Right renal pelvis (tissue), 4 donors: ENCODE measurements at places on chromosomes 13 and 19. TPM values are rescaled to one million over a fixed set of nuclear protein-coding genes. Genes with fewer than 3 reads are reported as not detected.

GRIK5 gene
- 26.9 TPM for polyA plus RNA-seq

DMKN gene
- 78.9 TPM for polyA plus RNA-seq

SPRED3 gene
- polyA plus RNA-seq, result 1.1 TPM

ZNF57 gene
- polyA plus RNA-seq, result 10.0 TPM

PSPN gene
- 2.2 TPM for polyA plus RNA-seq

FAM83E gene
- 0.62 TPM for polyA plus RNA-seq

ZNF439 gene
- 20.4 TPM for polyA plus RNA-seq

KLHL1 gene
- 0.87 TPM for polyA plus RNA-seq

CDKN2D gene
- polyA plus RNA-seq, result 11.4 TPM

CYP2A7 gene
- polyA plus RNA-seq, result not detected

PSG2 gene
- polyA plus RNA-seq, result not detected

DNA sequence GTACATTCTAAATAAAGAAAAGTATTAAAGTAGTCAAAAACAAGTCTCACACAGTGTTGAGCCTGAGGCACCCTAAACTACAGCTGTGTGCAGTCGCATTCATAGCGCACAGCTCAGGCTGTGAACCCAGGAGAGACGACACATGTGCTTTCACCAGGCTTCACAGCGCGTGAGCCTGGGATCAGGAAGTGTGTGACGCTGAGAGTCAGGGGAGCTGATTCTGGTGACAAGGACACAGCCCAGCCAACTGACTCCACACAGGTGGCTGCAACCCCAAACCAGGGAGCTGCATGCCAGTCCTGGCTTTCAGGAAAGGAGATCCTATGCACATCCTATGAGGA is 41.6 kb downstream of the COL4A1 start:
- no peak for DNase-seq

GRCh38 chr13:102536695-102537485 is 59.9 kb upstream of the TPP2 start:
- no peak for DNase-seq

DNA sequence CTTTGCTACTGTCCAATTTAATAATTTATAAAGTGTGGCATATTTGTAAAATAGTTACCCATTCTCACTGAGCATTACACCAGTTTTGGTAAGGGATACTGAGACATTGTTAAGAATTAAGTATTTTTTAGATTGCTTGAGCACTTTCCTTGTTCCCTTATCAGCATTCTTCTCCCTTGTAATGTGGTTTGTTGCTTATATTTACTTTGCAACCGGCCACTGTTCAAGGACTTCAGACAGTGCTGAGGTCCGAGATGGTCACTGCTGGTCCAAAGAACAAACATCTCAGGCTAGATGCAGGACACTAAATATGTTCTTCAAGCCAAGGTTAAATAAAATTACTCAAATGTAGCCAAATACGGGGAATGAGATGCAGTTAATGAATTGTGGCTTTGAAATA is 161.4 kb downstream of the TM9SF2 start:
- DNase-seq, result no peak

- DNase-seq, result no peak
Observed at GRCh38 chr13:43191546-43191945, 168.2 kb downstream of the DNAJC15 start.

DNA sequence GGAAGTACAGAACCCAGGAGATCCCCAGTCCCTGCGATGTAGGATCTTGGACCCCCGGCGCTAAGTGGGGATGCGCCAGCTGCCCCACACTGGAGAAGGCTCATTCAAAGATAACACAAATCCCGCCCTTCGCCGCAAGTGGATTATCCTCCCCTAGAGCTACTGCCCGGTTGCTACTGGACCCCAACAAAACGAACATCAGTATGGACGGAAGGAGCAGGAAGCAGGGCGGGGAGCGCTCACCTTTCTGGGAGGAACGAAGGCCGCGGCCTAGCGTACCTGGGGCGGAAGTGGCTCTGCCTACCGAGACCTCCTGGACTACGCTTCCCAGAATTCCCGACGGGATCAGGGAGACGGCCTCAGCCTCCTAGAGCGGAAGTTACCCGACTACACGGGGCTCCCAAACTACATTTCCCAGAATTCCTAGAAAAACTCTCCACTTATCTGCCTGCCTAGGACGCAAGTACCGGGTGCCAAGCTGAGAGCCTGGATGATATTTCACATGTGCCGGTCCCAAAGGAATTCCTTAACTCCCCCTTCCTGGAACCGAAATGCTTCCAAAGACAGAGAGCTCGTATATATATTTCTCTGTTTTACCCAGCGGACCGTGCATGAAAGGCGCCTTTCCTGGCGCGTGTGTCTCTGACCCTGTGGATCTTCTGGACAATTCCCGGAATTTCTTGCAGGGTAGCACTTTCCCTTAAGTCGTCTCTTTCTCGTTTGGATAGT is at the start of gene ZNF112:
TSS of gene ZNF112 (minus strand) at position 298 of the 729 bp plus-strand sequence. CDS start 16,141 bp downstream, outside the sequence.
- DNase-seq, result peak; percentile 90

DNA sequence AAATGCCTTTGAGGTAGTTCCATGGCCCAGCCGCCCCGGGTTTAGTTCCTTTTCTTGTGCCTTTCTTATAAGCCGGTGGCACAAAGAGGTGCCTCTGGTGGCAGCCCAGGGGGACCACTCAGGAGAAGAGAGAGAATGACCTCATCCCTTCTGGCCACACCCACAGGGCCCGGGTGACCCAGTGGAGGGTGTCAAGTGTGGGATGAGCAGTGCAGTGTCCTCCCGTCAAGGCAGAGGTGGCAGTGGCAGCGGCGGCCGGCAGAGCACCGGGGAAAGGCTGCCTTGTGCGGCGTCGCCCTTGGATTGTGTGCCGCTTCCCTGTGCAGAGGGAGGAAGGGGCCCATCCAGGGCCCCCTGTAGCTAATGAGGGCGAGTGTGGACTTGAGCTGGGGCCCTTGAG is 47.9 kb downstream of the KDM4B start:
- DNase-seq, result no peak

DNA sequence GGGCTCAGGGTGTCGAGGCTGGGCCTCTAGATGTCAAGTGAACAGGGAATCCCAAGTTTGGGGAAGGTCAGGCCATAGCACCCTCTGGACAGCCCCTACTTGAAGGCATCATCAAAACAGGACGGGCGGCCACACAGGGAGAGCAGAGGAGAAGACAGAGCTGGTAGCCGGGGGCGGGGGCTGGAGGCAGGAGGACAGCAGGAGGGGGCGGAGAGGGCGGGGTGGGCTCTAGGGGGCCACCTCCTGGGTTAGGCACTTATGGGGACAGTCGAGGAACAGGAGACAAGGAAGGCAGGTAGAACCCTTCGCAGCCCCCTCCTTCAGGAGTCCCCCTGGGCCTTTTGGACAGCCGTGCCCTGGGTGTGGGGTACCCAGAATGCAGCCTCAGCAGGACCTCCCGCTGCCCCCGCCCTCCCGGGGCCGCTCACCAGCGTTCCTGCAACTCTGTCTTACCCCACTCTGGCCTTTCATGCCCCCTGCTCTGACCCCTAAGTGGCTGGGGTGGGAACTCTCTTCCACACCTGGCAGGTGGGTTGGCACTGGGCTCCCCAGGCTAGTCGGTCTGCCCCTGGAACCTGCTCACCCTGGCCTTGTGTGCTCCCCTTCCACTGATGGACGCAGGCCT is 5.8 kb downstream of the SSBP4 start:
- no peak for DNase-seq

- no peak for DNase-seq
Observed at GRCh38 chr13:66794340-66795031, 435.6 kb downstream of the PCDH9 start.

GRCh38 chr19:1576242-1577089 is 8.3 kb upstream of the MEX3D start:
- no peak for DNase-seq

GRCh38 chr19:9857076-9857721 is 22.1 kb downstream of the PIN1 start:
- no peak for DNase-seq

- DNase-seq, result no peak
Observed at GRCh38 chr19:53545271-53546065, 7.5 kb downstream of the ZNF331 start.

DNA sequence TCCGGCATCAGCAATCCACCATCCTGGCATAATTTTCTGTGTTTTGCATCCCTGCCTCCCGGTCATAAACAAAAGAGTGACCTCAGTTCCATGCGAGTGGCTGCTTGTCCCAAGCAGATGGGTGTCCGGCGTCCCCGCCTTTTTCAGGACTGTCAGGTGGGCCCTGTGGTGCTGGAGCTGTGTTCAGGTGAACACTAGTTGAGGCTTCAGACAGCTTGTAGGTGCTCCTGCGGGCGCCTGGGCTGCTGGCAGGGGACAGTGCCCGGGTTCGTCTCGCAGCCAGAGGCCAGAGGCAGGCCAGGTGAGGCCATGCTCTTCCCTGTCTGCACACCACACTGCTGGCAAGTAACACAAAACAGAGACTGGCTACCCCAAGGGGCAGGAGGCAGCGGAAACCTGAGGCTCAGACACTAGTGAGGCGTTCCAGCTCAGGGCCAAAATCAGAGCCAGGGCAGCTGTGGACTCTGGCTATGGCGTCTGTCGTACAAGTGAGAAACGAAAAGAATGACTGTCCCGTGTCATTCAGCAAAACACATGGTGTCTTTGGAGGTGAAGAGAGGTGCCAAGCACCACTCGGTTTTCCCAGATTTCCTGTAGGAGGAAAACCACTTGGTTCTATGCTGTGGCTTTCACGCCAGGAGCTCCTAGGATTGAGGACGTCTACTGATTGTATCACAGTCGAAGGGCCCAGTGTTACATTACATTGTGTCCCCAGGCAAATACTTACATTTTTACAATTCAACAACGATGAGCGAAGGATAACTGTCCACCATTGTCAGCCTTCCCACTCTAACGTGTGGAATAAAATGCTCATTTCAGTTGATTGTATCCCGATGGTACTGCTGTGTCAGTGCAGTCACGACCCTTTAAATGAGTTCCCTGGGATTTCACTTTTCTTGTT is 104.0 kb downstream of the ATP11A start:
- no peak for DNase-seq

DNA sequence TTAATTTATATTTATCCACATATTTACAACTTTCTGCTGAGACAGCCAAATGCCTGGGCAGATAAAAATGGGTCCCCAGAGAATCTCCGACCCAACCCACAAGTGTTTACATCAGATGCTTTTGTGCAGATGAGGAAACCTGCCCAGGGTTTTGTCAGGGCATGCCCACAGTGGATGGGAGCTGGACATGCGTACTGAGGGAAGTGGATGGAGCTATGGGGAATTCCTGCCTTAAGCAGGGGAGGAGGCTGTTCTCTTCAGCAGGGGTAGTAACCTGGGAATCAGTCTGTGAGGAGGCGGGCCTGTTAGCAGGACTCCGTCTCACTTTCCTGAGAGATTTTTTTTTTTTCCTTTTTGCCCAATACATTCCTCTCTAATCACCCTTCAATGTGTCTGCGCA is 122.9 kb downstream of the RFC3 start:
- no peak for DNase-seq

DNA sequence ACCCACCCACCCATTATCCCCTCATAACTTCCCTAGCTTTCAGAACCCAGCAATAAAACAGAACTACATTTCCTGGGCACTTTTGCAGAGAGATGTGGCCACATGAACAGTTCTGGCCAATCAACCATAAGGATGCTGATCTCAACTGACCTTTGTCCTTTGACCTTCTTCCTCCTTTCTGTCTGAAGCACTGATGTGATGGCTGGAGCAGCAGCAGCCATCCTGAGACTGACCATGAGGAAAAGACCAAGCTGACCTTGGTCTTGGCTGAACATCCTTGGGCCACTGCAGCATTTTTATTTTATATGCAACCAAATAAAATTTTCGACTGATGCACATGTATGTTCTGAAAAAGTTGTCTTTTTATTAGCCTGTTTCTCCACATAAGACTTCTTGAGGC is 33.1 kb upstream of the CACNA1A start:
- no peak for DNase-seq

- no peak for DNase-seq
Observed at GRCh38 chr13:91195789-91196188, 151.7 kb upstream of the MIR17HG start.

DNA sequence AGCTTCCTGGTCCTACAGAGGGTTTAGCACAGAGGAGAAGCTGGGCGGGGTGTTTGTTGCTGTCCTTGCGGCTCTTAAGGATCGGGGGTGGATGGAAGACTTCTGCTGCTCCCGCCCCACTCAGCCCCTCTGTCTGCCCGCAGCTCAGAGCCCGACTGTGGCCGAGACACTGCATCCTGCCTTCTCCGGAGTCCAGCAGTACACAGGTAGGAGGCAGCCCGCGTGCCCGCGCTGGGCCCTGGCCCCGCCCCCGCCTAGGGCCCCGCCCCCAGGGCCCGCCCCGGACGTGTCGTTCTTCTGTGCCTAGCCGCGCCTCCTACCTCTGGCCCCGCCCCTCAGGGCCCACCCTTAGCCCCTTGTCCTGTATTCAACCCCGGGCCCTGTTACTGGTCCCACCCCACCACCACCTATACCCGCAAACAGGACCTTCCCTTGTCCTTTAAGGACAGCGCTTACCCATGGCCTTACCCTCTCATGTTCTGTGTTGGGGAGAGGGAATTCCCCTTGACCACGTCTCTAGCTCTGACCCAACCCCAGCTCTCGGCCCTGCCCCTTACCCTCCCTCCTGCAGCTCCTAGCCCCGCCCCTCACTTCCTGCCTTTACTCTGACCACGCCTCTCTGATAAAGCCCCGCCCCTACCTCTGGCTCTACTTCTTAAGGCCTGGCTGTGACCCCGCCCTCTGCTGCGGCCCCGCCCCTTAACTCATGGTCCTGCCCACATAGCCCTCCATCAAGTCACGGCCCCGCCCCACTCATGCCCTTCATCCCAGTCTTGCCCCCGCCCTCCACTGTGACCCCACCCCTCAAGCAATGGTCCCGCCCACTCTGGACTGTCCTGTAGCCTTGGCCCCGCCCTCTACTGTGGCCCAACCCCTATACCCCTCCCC is 60.5 kb downstream of the CELF5 start:
- peak; percentile 30 for DNase-seq

GRCh38 chr13:74667656-74668203 is 533.5 kb upstream of the KLF12 start:
- no peak for DNase-seq

DNA sequence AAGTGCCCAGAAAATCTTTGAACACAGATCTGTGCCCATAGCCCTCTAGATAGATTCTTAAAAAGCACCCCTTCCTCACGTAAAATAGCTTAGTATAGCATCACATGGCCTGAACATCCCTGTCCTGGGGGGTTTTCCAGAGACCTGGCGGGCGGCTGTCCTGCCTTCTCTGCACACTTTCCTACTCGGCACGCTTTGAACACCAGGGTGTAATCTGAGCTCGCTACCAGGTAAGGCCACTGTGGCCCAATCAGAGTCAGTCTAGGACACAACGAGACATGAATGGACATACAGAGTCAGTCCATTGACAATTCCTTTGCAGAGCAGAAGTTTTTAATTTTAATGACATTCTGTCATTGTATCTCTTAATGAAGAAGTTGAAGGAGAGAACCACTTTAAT is 8.1 kb downstream of the CYP2A13 start:
- no peak for DNase-seq

GRCh38 chr13:76707360-76707759 is 178.8 kb downstream of the KCTD12 start:
- no peak for DNase-seq

- DNase-seq, result no peak
Observed at GRCh38 chr19:6721773-6722172, 1.3 kb upstream of the C3 start.

DNA sequence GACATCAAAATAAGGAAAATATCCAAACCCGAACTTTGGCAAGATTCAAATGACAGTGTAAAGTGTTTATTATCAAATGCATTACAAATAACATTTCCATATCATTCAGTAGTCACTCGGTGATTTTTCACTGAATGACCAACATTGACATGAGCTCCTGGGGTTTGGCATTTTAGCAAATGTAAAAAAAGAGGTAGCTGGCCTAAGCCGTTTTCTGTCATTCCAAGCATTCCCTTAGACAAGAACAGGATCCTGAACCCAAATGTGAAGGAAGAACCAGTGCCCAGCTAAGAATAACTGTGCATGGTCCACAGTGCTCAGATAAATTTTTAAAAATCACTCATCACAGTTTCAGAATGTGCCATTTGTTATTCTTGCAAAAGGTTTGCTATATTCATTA is 327.9 kb downstream of the GPC6 start:
- no peak for DNase-seq
